CD4-positive, alpha-beta T cell treated with Interleukin-6 for 4 hours (primary cell): ENCODE measurements at places on chromosomes 6 and 20.

- no peak for DNase-seq
Measured at GRCh38 chr20:8930726-8931125, 138.2 kb upstream of the PLCB4 start.

DNA sequence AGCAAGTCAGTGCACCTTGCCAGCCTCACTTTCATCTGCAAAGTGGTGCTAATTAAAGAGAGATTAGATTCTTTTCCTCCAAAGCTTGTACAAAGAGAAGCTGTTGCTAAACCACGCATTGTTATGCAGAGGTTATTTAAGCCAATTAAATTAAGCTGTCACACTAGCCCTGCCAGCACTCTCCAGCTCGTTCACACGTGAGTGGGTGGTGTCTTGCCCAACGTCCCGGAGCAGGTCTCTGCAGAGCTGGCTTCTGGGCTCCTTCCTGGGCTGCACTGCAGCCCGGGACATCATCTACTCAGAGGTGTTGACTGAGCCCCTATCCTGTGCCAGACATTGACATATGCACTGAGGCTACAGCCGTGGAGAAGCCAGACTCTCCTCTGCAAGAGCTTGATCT, 401.6 kb upstream of the SULF2 start:
- DNase-seq: no peak

DNA sequence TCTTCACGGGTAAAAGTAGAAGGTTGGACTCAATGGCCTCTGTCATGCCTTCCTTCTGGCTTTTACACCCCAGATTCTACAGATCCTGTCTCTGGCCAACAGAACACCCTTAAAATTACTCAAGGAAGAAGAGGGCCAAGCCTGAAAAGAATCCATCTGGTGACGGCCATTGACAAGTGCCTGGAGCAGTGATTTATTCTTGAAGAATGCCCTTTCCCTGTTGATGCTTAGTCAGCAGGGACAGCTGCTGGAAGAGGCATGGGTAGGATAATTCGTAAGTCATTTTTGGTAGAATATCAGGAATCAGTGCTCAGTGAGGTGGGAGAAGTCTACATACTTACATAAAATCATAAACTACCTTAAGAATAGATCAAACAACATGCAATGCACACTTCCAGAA, 397.9 kb downstream of the SAMD5 start:
- no peak for DNase-seq

- no peak for DNase-seq
Measured at GRCh38 chr20:25032478-25033264, 25.3 kb downstream of the ACSS1 start.

DNA sequence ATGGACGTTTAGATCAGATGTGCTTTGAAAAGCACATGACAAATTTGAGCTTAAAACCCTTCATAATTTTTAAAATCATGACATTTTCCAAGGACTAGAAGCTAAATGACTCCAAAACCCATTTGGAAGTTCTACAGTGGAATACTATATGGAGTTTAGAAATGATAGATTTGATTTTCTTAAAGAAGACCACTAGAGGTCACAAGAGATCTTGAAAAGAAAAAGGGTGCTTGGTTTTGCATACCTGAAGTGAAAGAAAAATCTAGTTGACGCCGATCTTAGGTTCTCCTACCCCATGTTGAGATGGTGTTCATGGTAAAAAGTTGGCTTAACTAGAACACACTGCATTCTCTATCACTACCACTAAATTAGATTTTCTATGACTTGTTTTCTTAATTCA, 31.5 kb downstream of the CFAP61 start:
- DNase-seq: no peak
